ENCODE measurements at places on chromosomes 3 and 15.

DNA sequence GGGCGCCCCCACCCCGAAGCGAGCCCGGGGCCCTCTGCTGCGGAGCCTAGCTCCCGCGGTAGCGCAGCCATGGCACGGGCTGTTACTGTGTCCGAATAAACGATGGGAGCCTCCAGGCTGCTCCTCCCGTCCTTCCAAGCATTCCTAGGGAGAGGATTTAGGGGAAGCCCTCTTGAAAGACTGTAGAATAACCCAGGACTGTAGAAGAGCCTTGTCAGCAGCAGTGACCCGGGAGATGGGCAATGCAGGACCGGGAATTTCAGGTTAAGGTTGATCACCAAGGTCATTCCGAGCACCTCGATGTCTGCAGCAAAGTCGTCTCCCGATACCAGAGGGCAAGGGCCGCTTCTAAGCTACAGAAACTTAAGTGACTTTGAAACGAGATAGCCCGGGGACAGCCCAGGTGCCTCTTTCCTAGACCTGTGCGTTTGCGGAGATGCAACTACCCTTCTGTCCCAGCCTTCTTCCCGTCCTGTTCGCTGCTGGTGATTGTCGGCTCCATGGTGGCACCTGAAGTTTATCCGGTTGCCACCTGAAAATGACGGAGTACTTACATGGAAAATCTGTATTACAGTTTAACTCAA, 753 bp upstream of the MYO5A start:
- no peak for DNase-seq

DNA sequence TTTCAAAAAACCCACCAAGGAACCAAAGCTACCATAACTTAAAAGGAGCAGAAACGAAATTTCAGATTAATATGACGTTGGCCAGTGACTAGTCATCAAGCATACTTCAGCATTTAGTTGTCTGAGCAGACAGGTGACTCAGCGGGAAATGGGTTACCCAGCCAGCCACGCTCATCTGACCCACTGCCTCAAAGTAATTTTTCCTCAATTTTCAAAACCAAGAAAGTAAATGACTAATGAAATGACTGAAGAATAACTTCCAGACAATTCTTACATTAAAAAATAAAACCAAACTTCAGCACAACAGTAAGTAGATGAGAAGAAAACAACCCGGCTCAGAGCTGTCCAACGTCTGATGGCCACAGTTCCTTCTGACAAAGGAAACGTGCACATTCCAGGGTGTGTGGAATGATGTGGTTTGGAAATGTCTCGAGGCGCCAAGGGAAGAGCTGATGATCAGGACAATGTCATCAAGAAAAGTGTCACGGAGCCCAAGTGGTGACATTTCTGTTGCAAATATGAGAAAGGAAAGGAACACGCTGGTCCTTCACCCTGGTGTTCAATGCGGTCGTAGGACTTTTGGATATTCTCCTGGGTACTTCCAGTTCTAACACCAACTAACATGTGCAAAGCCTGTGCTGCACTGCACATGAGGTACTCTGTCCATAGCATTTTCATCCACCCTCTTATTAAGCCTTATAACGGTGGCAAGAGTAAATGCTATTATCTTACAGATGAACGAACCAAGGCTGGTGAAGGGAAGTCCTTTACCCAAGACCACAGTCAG, 79.1 kb downstream of the FOXP1 start:
- no peak for DNase-seq

DNA sequence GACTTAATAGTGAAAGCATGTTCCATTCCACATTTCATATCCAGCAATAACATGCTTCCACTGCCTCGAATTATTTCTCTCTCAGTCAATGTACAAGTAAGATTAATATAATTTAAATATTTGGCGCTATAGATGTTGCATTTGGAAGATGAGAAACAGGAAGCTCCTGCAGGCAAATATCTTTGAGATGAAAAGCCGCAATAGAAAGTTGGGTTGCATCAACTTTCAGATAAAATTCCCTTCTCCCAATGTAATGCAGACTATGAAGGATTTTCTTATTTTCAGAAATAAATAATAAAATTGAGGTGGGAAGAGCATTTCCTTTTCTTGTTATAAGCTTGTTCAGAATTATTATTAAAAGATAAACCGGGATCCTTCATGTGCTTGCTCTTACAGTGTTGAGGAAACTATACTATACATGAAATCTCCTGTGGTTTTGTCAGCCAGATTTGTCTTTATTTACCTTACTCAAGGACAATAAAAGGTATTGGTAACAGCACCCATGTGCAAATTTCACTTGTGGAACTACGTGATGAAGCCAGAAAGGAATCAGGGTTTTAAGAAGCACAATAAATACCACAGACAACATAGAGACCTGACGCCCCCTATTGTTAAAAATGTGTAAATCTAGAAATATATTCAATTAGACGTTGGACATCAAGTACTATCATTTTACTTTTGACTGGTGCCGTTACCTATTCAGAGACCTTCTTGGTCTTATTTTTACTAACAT, 307.0 kb downstream of the ARPP21 start:
- DNase-seq, result no peak

DNA sequence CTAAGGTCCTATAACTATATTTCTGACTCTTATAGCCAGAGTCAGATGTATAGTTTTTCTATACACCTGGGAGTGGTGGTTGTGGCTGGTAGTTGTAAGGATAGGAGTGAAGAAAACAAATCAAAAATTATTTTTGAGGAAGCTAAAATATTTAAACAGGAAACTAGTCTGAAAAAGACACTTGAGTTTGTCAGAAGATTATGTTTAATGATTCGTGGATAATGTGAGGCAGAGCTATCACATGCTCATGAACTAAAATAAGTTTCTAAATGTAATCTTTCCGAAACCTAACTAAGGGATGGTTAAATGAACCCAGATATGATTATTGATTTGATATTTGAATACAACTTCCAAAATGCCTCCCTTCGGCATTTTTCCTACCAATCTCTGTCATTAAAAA, 30.4 kb downstream of the GABRR3 start:
- no peak for DNase-seq

DNA sequence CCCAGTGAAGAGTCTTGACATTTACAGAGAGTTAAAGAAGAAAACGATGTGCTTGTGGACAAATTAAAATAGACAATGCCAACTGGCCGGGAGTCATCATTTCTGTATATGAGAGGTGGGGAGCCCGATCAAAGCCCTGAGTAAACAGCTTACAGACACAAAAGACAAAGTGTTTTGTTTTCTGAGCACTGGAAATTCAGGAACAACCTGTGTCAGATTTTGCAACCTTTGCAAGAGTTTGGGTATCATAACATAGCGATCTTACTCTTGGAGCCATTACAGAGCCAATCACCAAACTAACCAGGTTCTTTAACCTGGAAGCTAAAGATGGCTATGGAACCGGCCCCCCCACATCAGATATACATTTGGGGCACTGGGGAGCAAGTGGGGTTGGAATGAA, 101.9 kb upstream of the LRIG1 start:
- DNase-seq, result no peak
